Activated T-helper 17 cell treated with anti-CD3 and anti-CD28 coated beads, Interleukin-2, amount 50 U/mL, for 72 hours (primary cell): ENCODE measurements at places on chromosomes 5 and 9. TPM values are rescaled to one million over a fixed set of nuclear protein-coding genes. Genes with fewer than 3 reads are reported as not detected.

- ATAC-seq, result no peak
Measured at GRCh38 chr5:137155261-137156000, 343.7 kb downstream of the SPOCK1 start.

DNA sequence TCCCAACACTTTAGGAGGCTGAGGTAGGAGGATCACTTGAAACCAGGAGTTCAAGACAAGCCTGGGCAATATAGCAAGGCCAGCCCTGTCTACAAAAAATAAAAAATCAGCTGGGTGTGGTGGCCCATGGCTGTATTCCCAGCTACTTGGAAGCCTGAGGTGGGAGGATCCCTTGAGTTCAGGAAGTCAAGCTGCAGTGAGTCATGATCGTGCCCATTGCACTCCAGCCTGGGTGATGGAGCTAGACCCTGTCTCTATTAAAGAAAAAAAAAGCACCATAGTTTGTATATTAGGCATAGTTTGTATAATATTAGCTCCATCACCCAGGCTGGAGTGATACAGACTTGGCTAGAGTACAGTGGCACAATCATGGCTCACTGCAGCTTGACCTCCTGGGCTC, 9.6 kb upstream of the NME5 start:
- ATAC-seq, result no peak

DNA sequence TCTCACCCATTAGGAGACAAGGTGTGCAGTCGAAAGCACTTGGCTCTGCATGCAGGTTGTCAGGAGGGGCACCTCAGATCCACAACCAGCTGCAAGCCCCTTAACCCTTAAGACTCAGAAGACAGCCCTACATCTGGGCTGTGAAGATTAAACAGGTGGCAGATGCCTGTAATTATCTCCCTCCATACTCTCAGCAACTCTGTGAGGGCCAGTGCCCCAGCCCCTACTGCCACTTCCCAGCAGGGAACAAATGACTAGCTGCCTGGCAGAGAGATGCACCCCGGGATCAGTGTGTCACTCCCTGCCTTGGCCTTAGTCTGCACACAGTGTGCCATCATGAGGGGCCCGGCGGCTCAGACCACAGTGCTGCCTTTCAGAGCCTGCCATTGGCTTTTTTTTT, 42.0 kb downstream of the CRB2 start:
- ATAC-seq, result no peak

- no peak for ATAC-seq
Measured at GRCh38 chr5:2024986-2025721, 142.4 kb upstream of the IRX4 start.

Gene PDCD1LG2
- 1.2 TPM for total RNA-seq

GRCh38 chr5:81506378-81506777, 112.4 kb upstream of the ACOT12 start:
- ATAC-seq, result no peak
